ENCODE measurements at places on chromosomes 1 and 21.

DNA sequence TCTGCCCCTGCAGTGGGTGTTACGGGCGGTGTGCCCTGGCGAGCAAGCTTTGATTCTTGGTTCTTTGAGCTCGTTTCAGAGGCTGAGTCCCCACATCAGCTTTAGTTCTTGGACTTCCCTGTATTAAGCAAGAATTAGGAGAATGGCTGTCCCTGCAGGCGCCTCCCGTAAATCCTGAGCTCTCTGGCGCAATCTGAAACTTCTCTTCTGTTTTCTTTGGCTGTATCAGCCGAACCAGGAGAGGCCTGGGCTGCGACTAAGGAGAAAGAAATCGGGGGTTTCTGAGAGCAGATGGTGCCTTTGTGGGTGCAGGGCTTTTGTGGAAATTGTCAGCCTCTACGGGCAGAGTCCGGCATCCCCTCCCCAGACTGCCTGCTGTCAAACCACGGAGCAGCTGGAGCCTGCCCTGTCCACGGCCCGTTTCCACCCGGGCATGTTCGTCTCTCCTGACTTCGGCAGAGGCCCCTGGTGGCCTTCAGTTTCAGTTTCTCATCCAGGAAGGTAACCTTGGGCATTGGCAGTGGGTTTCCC is 17.9 kb downstream of the CSTB start:
- no peak for DNase-seq

DNA sequence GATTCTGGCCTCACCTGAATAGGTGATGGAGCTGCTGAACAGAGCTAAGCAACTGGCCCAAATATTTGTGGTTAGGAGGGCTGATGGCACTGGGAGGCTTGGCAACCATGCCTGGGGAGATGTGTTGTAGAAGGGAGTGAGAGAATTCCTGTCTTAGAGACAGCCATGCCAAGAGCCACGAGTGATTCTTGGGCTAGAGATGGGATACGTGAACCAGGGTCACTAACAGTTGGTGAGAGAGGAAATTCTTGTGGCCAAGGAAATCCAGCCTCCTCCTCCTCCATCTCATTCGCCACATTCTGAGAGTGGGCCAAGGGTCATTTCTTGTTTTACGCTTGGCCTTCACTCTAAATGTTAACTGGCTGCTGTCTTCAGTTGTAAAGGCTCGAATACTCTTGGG is 46.3 kb downstream of the NGF start:
- no peak for DNase-seq

GRCh38 chr1:89581859-89582258 is 51.1 kb upstream of the LRRC8C start:
- DNase-seq: no peak

- DNase-seq: no peak
Observed at GRCh38 chr1:192575499-192576189, at the start of gene RGS1. RGS1 (plus strand) TSS chr1:192575773; CDS start chr1:192575793, 20 bp downstream.

GRCh38 chr1:183986941-183987340 is 50.6 kb downstream of the COLGALT2 start:
- no peak for DNase-seq

DNA sequence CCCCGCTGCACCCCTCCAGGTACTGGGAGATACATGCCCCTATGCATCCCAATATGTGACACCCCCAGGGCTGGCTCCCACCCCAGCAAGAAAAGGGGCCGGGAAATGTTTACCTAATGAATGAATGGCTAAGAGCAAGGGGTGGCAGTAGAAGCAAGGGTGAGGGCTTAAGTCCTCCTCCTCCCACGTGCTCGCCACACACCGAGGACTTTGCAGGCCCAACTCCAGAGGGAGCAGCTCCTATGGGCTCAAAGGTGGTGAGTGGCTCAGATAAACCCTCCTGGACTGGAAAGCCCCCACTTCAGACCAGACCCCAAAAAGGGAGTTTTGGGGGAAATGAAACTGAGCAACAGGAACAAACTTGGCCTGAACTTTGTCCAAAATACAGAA is 11.4 kb downstream of the SLC45A3 start:
- DNase-seq: no peak

DNA sequence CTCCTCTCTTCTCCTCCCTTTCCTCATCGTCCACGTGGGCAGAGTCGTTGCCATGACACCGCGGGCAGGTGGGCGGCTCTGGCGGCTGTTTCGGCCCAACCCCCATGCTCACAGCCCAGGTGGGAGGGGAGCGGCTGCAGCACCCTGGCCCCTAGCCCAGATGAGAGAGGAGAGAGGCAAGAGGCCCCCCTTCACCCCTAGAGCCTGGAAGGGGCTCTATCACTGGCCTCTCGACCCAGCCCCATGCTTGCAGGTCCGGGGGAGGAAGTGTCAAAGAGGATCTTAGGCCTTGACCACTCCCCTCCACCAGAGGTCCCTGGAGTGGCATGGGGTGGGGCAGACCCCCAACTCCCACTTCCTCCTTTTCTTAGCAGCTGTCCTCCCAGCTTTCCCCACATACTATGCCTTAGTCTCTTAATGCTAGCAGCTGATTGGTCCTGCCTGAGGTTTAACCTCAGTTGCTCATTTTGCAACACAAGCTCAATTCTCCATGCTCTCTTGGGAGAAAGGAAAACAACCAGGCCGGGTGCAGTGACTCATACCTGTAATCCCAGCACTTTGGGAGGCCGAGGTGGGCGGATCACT is 10.4 kb downstream of the DLGAP3 start:
- no peak for DNase-seq

GRCh38 chr1:30427545-30427944 is 295.8 kb downstream of the MATN1 start:
- DNase-seq: no peak

- DNase-seq: no peak
Observed at GRCh38 chr1:216805953-216806352, 82.7 kb upstream of the ESRRG start.

- no peak for DNase-seq
Observed at GRCh38 chr1:207021876-207022596, 10.5 kb downstream of the C1orf116 start.

DNA sequence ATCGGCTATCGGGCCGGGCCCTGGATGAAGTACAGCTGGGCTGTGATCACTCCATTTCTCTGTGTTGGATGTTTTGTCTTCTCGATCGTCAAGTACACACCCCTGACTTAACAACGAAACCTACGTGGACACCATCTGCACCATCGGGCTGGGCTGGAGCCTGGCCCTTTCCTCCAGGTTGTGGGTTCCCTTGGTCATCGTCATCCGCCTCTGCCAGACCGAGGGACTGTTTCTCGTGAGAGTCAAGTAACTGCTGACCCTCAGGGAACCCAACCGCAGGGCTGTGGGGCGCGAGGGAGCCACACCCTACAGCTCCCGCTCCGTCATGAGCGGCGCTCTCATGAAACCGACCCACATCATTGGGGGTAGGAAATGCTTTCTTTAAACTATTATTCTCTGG is 842.4 kb upstream of the TMPRSS15 start:
- DNase-seq: no peak

DNA sequence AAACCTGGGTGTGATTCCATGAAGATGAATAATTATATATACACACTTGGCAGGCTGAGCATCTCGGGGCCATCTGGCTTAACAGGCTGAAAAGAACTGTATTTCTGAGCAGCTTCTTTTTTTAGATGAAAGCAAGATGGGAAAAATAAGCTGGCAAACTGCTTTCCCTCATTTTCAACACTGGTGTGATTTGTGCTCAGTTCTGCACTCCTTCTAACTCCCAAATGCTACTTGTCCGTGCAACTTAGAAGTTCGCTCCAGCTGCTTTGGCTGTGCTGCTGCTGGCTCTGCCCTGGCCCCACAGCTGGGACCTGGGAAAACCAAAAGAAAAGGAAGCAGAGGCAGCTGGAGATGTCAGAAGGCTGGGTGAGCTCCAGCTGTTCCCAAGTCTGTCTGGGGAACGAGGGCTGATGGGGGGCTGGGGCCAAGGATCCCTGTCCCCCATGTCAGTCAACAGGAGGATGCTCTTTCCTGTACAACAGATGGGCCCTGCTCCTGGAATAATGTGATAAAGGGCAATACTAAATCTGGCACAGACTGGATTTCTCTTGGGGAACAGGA is 44.9 kb downstream of the PAFAH2 start:
- no peak for DNase-seq

- no peak for DNase-seq
Observed at GRCh38 chr1:191049781-191050180, 572.1 kb upstream of the BRINP3 start.

DNA sequence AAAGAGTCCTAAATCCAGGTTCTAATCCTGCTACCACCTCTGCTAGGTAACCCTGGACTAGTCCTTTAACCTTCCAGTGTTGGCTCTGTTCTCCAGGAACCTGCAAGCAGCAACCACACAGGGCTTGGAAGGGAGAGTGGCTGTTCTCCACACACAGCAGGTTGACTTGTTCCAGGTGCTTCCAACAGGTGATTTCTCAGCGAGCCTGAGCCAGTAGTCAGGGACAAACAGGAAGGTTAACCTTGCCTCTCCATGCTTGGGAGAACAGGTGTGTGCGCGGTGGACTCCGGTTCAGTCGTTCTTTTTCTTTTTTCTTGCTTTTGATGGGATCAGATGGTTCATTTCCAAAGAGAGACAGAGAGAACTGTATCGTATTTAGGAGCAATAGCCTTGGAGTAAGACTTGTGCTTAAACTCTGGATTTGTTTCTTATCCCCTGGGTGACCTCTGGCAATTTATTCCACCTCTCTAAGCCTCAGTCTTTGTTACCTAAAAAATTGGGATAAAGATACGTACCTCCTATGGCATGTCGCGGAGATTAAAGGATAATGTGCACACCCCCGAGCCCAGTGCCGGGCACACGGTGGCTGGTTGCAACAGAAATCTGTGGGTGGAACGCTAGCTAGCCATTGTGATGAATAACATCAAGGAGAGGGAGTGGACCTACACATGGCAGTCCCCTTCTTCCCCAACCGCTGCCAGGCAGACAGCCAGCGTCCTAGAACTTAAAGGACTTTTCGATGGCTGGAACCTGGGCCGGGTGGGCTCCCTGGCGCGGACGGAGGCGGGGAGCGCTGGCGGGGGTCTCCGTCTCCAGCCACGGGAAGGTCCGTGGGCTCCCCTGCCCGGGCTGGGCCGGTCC is 583 bp upstream of the CACHD1 start:
- DNase-seq: no peak

DNA sequence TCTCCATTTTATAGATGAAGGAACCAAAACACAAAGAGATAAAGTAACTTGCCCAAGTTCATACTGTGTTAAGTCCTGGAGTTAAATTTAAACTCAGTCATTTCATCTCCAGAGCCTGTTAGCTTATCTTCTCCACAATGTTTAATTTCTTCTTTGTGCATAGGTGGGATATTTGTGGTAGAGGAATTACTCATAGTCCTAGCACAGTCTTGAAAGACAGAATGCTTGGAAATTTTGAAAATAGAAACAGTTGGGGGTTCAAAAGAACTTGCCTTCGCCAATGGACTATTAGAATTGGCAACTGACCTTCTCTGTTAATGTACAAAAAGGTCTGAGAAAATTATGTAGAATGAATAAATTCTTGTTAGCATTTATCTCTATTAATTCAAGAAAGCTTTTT is 832.0 kb upstream of the PRMT6 start:
- DNase-seq: no peak

- no peak for DNase-seq
Observed at GRCh38 chr1:174232761-174233160, 73.4 kb downstream of the RABGAP1L start.

GRCh38 chr1:165632491-165632890 is 1.5 kb downstream of the MGST3 start:
- DNase-seq: no peak

- no peak for DNase-seq
Observed at GRCh38 chr1:23567996-23568607, 8.8 kb upstream of the ID3 start.

DNA sequence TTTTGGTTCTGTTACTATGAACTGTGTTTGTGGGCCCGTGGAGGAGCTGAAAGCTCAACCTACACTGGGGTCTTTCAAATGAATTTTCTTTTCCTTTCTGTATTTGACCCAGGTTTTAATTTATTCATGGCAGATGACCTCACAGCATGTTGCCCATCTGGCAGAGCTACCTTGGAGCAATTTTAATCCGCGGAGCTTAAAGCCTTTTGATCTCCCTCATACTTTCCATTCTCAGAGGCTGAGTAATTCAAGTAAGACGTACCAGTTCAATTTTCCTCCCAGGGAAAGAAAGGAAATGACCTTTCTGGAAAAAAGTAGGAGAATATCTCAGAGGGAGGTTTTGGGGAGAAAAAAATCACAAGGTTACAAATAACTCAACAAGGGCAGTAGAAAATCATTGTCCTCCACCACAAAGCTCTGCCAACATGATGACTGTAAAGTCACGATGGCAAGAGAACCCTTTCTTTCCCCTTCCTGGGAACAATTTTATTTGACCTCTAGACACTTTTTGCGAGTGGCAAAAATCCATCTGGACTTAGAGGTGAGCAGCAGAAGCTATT is 21.6 kb upstream of the PCP4 start:
- DNase-seq: no peak

- no peak for DNase-seq
Observed at GRCh38 chr1:192858456-192858855, 49.6 kb downstream of the RGS2 start.

- DNase-seq: no peak
Observed at GRCh38 chr1:76949503-76949902, 82.2 kb downstream of the ST6GALNAC5 start.

- no peak for DNase-seq
Observed at GRCh38 chr1:234659538-234659937, 49.6 kb upstream of the IRF2BP2 start.

GRCh38 chr21:16216288-16216962 is 486.6 kb downstream of the USP25 start:
- DNase-seq: no peak

GRCh38 chr1:11858968-11859871 is 475 bp upstream of the NPPB start:
- DNase-seq: no peak

- no peak for DNase-seq
Observed at GRCh38 chr21:34560021-34560420, 48.0 kb upstream of the KCNE1 start.

DNA sequence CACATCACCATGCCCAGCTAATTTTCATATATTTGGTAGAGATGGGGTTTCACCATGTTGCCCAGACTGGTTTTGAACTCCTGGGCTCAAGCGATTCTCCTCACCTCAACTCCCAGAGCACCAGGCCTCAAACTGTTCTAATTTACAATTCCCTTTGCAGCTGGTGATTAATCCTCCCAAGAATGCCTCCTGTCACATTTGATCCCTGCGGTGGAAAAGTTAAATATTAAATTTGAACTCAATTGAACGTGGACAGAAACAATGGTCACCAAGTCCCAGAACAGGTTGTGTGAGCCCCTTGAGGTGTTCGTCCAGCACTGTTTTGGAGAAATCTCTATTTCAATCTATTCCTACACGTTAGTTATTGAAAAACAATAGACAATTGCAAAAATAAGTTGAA is 2.0 kb upstream of the ANKRD35 start:
- DNase-seq: no peak

GRCh38 chr1:46302641-46303037 is 777 bp downstream of the LRRC41 start:
- DNase-seq: no peak

GRCh38 chr1:15242766-15243165 is 4.3 kb upstream of the FHAD1 start:
- no peak for DNase-seq
